H1 (cell line): ENCODE measurements at places on chromosomes 2 and 18.

DNA sequence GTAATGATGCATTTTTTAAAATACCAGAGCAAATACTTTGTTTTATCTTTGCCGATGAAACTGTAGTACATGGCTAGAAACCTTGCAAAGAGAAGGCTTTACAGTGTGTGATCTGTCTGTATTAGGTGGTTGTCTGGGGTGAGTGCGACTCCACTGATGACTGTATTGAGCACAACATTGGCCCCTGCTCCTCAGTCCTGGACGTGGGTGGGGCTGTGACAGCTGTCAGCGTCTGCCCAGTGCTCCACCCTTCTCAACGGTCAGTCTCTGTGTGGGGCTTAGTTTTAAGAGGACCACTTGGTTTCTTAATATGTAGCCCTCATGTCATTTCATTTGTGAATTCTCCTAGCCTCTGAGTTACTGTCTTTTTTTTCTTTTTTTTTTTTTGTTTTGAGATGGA, 17.4 kb upstream of the MOCOS start:
- no peak for DNase-seq

DNA sequence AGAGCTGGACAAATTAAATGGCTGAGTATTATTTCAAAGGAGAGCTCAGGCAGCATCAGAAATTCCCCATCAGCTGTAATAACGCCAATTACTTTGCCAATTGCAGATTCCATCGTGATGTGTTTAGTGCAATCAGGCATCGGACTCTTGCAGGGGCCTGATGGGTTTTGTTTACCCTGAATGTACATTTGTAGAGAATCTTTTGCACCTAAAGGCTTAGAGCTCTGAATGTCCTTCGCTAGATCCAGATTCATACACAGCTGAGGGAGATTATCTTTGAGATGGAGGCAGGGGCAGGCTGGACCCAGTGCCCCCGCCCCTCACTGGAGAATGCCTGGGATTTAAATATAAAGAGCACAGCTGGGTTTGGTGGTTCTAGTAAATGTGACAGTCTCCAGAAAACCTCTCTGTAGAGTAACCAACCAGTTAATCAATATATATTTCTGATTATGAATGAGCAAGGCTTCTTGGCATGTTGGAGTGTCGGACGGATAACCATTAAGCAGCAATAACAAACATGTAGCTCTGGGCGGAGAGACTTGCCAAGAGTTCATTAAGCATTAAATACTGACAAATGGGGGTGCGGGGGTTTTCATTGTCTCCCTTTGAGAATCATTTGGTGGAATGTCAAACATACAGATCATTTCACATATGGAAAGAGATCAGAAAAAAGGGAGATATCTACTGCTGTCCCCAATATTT, 200.9 kb downstream of the SETBP1 start:
- DNase-seq = no peak

DNA sequence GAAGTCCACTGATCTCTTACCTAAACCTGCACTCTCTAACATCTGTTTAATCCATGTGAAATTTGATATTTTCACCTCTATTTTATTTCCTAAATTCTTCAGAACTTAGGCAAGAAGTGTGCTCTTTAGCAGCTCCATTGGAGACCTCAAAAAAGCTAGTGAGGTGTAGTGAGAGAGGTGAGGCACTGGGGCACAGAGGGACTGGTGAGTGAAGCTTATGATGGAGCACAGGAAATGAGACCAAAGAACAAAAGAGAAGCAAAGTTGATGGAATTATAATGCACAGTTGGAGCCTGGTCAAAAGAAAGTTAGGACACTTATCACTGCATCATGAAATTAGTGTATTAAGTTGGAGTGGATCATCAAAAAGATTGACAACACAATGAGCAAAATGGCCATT, 1050.7 kb upstream of the NRXN1 start:
- DNase-seq = no peak

- DNase-seq = no peak
Observed at GRCh38 chr18:35005963-35006577, 35.1 kb upstream of the MAPRE2 start.

GRCh38 chr18:1811282-1811681, 760.0 kb downstream of the METTL4 start:
- DNase-seq = no peak

GRCh38 chr2:121309801-121310200, 24.8 kb upstream of the TFCP2L1 start:
- no peak for DNase-seq

DNA sequence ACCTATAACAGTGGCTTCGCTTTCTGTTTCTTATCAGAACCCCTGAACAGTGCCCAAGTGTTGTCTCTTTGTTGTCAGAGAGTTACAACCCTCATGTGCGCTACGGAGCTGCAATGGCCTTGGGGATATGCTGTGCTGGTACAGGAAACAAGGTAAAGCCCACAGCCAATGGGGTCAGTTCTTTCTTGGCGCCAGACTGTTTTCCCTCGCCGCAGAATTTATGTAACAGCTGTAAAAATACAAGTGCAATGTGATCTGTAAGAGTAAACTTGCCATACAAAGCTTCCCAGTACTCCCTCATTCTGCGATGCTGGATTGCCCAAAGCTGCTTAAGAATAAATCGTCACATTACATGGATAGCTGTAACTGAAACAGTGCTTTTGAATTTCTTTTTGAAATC, 13.9 kb upstream of the HTR2B start:
- DNase-seq = no peak

- no peak for DNase-seq
Observed at GRCh38 chr2:143732871-143733270, 603.7 kb downstream of the ARHGAP15 start.

DNA sequence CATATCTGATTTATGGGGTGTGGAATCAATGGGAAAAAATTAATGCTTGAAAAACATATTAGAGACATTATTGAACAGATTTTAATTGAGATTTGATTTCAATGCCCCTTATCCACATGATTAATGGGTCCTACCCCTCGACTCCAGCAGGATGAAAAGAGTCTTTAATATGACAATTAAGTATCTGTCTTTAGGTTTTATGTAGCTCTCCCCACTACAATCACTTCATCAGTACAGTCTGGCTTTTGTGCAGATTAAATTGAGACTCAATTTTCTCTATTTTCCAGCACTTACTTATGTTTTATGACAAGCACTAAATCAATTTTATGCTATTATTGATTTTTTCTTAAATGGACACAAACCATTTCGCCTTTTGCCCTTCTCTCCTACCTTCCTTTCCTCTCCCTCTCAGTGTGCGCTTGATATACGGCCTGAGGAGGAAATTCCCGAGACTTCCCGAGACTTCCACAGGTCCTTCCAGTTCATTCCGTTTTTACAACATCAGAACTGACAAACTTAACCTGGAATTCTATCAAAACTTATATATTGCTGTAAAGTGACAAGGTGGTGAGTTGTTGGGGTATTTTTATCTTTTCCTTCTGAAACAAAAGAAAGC, 555.1 kb upstream of the SALL3 start:
- DNase-seq = no peak

DNA sequence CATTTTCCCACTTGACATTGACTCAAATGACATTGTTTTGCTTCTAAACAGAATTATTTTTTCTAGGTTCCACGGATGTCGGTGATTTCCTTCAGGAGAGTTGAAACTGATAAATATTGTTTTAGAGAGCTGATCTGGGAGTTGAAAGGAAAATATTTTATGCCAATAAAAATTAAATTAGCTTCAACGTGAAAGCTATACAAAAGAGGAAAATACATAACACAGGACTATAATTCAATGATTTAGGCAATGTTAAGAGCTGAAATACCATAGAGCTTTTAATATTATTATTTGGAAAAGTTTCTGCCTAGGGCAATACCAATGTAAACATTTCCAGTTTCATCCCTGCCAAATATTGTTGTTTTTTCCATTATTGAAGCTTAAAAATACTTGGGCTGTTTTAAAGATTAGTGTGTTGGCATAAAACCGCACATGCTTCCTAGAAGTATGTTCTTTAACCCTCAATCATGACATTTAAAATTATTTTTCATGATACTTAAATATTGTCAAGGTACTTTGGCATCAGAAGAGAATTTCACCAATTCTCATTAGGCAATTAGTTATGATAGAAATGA, 18.6 kb upstream of the PDE1A start:
- no peak for DNase-seq

- DNase-seq = no peak
Observed at GRCh38 chr2:36513661-36514060, 84.3 kb downstream of the FEZ2 start.

- DNase-seq = no peak
Observed at GRCh38 chr2:30239308-30239985, 8.1 kb downstream of the LBH start.

DNA sequence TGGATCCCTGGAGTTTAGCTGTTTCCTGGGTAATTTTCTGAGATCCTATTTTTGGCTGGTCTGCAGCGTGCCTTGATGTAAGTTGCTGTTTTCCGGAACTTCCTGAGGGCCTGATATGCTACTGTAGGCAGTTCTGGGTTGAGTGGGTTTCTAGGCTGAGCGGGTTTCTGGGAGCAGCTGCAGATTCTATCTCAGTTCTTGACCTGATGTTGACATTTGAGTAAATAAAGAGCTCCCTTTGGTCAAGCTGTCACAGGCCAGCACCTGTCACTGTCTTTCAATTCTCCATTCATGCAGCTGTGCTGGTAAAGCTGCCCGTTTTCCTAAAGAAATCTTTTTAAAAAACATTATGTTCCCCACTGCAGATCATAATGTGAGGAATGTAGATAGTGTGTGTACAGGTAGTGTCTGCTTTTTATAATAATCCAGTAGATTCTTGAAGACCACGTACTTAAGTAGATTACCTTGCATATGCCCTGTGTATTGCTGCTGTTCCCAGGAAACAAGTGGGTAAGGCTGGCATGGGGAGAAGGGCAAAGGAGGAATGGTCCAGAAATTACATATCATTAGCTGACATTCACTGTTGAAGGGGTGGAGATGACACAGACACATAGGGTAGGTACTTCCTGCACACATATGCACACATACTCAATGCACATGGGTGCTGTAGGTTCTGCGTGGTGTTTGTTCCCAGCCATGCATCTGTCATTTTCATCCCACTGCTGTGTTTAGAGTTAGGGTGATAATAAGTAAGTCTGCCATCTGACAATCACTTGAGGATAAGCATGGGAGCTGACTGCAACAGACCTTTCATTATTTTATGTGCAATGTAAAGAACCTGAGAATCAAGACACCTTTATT, 25.9 kb downstream of the CD28 start:
- no peak for DNase-seq

- no peak for DNase-seq
Observed at GRCh38 chr2:73982140-73982617, 2.5 kb upstream of the TET3 start.

GRCh38 chr2:241815477-241816430, 6.8 kb downstream of the NEU4 start:
- no peak for DNase-seq

- DNase-seq = no peak
Observed at GRCh38 chr18:7457262-7457661, 109.9 kb upstream of the PTPRM start.

GRCh38 chr18:7023063-7023580, 94.5 kb downstream of the LAMA1 start:
- no peak for DNase-seq

DNA sequence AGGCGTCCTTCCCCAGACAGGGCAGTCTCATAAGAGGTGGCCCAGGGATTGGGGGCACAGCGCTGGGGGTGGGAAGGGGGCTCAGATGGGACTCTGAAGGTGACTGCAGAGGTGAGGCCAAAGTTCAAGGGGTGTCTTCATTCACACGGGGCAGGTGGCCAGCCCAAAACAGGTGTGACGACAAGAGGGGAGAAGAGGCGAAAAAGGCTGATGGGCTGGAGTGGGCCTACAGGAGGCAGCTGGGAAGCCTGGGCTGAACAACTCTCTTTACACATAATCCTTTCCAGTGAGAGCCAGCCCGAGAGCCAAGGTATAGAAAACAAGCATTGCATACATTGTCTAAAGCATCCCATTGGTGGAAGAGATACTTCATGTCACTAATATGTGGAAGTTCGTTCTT, 130.9 kb upstream of the ASB18 start:
- DNase-seq = no peak

DNA sequence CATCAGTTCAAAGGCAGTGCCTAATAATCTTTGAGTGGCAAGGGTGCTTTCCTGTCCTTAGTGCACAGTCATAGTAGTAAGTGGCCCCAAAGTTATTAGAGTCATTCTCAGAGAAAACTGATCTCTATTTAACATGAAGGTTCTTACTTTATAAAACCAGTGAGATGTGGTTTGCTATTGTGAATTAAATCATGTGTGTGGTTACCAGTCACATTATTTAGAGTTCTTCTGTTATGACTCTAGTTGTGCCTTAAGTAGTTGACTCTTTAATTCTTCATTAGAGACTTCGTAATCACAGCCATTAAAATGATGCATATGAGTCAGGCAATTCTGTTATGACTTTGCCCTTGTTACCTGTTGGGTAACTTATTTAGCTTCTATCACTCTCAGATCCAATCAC, 1392.9 kb upstream of the ACVR2A start:
- DNase-seq = no peak

DNA sequence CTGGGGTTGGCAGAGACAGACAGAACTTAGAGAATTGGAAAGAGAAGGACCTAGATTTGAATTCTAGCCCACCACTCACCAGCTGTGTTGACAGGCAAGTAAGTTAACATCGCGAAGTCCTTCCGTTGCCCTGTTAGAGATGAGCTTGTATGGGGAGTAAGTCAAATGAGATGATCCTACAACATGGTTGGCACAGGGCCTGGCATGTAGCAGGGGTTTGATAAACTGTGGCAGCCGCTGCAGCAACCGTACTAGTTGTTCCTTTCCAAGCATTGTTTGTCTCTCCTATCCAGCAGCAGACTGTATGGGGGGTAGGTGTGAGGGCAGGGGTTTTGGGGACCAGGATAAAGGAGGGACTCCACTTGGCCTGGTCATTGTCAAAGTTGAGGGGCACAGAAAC, 16.0 kb downstream of the TET3 start:
- no peak for DNase-seq

DNA sequence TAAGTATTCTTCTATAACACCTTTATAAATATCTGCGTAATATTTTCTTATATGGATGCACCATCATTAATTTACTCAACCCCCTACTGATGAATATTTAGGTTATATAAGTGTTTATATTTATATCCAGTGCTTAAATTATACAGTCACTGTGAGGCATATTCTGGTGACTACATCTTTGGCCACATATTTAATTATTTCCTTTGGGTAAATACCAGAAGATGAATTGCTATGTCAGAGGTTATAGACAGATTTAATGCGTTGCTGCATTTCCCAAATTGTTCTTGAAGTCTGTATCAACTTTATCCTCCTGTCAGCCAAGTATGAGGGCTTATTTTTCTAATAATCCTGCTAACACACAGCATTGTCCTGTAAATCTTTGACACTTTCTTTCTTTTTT, 18.7 kb downstream of the DYSF start:
- DNase-seq = no peak

DNA sequence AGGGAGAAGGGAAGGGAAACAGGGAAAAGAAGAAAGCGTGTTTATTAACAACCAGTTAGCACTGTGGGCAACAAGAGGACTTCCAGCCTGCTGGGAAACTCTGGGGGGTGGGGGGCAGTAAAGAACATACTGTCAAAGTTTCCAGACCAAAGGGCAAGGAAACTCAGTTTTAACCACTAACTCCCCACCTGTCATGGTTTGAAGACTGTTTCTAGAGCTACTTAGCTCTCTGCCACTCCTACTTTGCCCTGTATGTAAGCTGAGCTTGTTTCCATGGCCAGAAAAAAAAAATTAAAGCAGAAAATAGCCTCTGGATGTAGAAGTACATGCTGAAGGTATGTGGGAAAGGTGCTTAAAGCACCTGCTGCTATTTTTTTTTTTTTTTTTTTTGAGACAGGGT, 11.0 kb upstream of the PTPN2 start:
- DNase-seq = no peak

GRCh38 chr2:157087373-157088002, 170.0 kb upstream of the GALNT5 start:
- no peak for DNase-seq

- DNase-seq = no peak
Observed at GRCh38 chr2:238863749-238864206, 15.9 kb downstream of the TWIST2 start.
